ENCODE measurements at places on chromosomes 4 and X.

GRCh38 chr4:27278615-27279375 lies 418.2 kb downstream of the STIM2 start:
- DNase-seq = no peak

DNA sequence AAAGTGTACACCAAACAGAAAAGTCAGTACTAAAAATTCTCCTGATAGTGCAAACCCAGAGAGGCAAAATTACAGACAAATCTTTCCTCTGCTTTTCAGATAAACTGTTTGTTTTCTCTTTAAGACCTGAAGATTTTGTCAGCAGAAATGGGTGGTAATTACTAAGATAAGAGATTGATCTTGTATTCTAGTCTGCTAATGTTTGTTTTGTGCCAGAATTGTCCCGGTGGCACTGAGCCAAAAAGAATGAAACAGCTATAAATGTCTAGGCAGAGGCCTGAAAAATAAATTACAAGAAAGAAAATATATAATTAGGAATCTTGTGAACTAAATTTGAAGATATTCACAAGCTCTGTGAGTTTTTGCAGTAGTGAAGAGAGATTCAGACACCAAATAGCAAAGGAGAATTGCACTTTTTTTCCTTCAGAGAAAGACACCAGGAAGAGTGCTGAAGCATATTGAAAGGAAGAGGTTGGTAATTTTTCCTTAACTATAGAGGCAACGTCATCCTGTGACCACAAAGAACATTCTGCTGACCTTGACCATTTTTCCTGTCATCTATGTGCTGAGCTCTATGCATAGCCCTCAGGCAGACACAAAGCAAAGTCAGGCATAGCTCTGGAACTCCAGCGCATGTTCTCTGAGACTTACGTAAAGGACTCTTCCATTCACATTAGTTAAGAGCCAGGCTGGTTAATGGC lies 314.5 kb upstream of the RASGEF1B start:
- no peak for DNase-seq

GRCh38 chr4:25922812-25923369 lies 8.9 kb downstream of the SMIM20 start:
- no peak for DNase-seq

DNA sequence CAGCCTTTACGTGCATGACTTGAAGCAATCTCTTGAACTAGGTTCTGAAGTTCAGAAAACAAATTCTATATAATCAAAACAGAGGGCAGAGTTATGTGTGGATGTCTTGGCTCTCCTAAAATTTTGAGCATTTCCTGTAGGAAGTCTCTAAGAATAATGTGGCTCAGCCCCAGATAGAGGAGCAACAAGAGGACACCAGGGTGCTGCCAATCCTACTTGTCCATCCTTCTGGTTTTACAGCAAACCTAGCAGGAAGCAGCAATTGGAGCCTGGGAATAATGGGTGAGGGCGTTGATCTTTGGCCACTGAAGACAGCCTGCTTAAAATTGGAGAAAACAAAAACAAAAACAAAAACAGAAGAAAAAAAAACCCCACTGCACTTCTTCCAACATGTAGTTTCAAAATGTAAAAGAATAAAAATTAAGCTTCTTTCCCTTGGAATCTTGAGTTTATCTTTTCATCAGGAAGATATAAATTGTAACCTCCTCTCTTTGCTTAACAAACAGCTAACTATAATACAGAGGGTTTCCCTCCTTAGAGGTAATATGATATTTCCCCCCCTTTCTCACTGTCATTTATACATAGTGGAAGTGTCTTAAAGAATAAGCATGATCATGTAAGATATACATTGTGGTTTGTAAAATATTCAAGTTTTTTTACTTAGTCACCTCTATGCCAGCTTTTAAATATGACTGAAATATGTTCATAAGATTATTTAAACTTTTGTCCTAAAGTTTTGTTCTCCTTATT lies 130.6 kb downstream of the FBXO8 start:
- no peak for DNase-seq

DNA sequence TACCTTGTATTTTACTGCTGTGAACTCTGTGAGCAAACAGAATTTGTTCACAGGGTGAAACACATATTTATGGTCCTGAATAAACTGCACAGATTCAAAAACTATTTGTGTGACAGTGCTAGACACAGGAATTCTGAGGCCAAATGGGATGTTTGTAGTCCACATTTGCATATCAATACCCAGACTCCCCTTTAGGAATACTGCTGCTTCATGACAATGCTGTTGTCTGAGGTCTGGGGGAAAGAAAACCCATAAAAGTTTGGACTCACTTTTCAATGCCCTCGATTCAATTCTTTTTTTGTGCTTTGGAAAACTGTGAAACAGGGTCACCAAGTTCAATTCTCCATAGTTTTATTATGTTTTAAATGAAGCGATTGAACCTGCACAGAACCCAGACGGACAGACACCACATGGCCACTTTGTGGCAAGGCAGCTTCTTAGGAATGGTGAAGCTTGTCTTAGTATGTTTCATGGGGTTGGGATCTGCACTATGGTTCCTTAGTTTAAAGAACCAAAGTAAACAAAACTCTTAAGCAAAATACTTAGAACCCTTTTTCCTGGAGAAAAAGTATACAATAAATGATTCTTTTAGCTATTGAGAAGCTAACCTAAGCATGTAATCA lies 92.3 kb upstream of the MAD2L1 start:
- no peak for DNase-seq

- no peak for DNase-seq
These were observed 8.7 kb downstream of the PDE6B start for GRCh38 chr4:633976-634598.

DNA sequence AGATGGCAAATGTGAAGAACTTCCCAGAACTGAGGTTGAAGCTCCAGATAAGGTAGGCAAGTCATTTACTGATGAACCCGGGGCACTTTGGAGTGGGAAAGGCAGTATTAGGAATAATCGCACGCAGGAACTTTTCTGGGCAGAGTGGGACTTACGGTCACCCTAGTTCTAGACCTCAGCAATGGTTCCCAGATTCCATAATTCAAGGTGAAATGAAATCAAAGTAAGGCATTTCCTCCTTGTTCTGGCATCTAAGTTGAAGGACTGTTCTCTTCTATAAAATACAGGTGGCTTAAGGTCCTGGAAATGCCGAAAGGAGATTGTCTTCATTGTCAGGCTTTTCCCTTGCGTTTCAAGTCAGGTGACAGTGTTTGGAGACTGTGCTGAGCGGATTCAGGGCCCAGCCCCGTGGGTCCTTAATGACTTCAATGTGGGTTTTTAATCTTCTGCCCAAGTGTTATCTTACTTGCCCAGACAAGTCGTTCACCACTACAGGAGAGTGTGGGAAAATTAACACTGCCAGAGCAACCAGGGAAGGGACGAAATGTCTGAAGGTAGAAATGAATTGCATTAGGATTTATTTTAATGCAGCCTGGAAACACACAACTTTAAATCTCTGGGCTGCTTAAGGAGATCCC lies 52.1 kb upstream of the STOX2 start:
- no peak for DNase-seq

- DNase-seq = no peak
These were observed 59.1 kb downstream of the MID1IP1 start for GRCh38 chrX:38860106-38861013.

DNA sequence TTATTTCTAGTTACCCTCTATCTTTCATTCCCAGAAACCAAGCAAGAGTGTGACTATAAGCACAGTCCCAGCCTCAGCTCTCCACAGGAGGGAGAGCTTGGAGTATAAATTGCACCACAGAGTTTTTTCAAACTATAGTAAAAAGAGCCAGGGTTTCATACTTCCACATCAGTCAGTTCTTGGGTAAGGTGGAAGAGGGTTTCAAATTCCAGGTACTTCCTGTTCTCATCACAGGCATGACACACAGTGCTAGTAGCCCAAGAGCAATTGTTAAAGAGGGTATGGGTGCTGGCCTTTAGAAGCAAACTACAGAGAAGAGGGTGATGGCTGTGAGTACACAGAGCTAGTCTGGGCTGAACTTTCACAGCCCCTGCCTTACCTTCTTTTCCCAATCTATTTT lies 5.7 kb upstream of the IL1RAPL1 start:
- no peak for DNase-seq

GRCh38 chr4:121728798-121729226 lies 32.0 kb upstream of the ANXA5 start:
- DNase-seq = peak; percentile 97

DNA sequence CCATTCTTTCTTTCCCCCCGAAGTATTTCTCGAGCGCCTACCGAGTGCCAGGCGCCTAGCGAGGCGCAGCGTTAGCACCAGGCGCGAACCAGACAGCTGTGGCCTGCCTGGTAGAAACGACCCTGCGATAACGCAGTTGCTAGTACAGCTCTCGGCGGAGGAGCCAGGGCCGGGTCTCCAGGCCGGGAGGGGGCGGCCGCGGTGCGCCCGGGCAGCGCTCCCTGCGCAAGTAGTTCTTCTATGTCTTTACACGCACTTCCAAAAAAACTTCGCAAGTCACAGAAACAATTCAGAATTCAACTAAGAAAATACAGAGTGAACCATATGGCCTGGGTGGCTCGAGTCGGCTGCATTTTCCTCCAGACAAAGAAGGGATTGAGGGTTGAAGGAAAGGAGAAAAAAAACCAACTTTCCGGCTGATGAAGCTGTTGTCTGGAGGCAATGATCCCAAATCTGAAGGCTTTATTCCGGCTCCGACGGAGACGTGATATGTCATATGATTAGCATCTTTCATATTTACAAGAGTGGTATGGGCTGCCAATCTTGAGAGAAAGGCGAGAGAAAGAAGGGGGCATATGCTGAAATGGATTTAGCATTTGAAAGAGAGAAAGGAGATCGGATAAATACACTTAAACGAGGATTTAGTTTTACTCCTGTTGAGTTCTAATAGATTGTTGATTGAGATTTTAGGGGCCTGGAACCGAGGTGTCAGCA lies 7.2 kb upstream of the NEUROG2 start:
- DNase-seq = no peak

DNA sequence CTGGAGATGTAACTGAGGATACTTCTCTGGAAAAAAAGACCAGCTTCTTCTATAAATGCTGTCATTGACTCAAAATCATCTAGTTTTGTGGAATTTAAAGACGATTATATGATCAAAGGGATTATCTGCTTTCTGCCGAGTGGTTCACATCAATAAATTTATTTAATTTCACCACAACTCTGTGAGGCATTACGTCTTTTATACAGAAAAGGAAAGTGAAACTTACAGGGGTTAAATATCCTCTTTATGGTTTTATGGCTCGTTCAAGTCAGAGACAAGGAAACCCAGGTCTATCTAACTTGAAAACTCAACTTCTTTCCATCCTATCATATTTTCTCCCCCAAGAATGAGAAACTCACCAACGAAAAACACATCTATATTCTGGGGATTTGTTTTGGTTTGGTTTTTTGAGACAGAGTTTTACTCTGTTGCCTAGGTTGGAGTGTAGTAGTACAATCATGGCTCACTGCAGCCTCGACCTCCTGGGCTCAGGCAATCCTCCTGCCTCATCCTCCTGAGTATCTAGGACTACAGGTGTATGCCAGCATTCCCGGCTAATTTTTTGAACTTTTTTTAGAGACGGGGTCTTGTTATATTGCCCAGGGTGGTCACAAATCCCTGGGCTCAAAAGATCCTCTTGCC lies 377.9 kb upstream of the EMCN start:
- DNase-seq = no peak

- no peak for DNase-seq
These were observed 90.4 kb upstream of the EOLA2 start for GRCh38 chrX:150028692-150029091.

DNA sequence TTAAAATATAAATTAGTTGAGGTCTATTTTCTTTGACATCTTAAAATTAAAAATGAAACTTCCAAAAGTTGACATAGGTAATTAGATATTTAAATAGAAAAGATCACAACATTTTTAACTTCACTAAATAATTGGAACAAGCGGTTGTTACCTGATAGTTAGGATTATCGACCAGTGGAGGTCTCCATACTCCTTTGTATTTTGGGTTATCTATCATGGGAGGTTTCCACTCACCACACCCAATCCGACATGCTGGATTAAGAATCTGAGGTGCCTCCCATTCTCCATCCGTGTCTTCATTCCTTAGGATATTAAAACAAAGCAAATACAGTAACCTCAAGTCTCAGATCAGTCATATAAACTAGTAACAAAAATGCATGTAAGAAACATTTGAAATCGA lies 22.2 kb downstream of the SCOC start:
- DNase-seq = no peak

DNA sequence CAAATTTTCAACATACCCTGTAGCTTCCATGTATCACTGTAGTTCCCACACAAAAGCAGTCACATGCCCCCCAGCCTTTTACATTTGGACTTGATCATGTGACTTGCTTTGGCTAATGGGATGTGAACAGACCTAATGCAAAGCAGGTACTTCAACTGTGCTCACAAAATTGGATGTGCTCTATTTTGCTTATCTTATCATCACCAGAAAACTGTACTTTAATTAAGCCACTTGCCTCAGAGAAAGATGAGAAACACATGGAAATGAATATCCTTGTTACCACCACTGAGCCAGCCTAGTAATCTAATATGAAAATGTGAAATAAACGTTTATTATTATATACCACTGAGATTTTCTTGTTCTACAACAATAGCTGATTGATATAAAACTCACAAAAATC lies 402.7 kb upstream of the HTR2C start:
- no peak for DNase-seq
